ENCODE measurements at places on chromosomes 5 and 9.

- DNase-seq: no peak
Measured at GRCh38 chr9:121604242-121604641, 47.2 kb upstream of the DAB2IP start.

DNA sequence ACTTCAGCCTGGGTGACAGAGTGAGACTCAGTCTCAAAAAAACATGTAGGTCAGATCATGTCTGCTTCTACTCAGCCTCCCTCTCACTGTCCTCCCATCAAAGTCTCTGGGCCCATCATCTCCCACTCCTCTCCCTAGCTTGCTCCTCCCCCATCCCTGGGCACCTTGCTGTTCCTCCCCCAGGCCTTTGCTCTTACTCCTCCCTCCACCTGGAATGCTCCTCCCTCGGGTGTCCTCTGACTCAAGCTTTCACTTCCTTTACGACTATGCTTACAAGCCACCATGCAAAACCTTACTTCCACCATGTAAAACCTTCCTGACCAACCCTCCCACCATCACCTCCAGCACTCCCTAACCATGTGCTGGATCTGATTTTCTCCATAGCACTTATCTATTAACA is 51.5 kb downstream of the MTMR12 start:
- no peak for DNase-seq

DNA sequence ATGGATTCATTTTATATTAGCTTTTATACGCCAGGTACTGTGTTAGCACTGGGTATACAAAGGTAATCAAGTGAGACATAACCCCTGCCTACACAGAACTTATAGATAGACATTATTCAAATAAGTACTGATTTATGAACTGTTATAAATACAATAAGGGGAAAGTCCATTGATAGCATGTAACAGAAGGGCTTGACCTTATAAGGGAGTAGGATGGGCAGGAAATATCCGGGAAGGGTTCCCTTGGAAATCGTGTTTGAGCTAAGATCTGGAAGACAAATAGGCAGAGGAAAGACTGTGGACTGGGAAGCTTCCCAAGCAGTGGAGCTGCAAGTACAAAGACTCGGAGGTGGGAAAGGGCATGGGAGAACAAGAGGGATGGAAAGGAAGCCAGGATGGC is 111.5 kb downstream of the WDR41 start:
- no peak for DNase-seq

GRCh38 chr9:105246656-105247173 is 2.3 kb downstream of the SLC44A1 start:
- DNase-seq: no peak

GRCh38 chr5:181190711-181191525 is 14.1 kb downstream of the TRIM7 start:
- peak; percentile 66 for DNase-seq

DNA sequence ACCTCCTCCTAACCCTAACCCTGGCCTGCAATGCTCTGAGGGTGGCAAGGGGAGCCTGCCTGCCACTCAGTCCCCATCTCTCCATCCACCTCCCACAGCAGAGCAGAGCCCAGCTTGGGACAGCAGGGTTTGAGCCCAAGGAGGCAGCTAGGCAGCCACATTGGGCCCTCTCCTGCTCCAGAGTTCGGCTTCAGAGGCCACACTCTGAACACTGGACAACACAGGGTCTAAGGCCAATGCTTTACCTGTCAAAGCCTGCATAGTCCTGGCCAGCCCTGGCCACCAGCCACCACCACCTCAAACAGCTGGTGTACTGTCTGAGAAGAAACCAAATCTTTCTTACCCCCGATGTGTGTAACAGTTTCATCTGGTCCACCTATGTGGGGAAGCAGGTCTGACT is 5.2 kb downstream of the BICD2 start:
- no peak for DNase-seq

DNA sequence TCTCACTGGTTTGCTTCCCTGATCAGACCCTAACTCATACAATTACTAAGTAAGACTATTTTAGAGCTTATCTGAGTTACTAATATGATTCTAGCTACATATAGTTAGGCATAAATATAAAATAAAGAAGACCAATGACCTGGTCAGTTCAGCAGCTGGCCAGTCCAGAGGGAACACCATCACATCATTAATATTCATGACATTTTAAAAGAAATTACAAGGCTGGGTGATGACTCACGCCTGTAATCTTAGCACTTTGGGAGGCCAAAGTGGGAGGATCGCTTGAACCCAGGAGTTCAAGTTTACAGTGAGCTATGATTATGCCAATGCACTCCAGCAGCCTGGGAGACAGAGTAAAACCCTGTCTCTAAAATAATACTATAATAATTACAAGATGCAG is 37.0 kb upstream of the CDC42SE2 start:
- no peak for DNase-seq

DNA sequence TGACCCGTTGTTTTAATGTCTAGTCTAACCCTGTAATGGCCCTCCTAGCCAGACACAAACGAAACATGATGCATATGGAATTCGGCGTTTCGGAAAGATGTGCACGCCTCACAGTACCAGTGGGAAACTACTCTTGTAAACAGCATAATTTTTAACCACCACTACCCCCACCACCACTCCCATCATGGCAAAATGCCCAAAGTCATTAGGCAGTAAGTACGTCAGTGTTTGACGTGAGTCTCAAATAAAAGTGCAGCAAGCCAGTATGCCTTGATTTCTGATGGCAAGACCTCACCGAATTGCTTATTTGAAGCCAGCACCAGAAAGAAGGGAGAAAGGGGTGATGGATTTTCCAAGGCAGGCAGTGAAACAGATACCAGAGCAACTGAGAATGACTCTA is 71.4 kb downstream of the ADRB2 start:
- no peak for DNase-seq

DNA sequence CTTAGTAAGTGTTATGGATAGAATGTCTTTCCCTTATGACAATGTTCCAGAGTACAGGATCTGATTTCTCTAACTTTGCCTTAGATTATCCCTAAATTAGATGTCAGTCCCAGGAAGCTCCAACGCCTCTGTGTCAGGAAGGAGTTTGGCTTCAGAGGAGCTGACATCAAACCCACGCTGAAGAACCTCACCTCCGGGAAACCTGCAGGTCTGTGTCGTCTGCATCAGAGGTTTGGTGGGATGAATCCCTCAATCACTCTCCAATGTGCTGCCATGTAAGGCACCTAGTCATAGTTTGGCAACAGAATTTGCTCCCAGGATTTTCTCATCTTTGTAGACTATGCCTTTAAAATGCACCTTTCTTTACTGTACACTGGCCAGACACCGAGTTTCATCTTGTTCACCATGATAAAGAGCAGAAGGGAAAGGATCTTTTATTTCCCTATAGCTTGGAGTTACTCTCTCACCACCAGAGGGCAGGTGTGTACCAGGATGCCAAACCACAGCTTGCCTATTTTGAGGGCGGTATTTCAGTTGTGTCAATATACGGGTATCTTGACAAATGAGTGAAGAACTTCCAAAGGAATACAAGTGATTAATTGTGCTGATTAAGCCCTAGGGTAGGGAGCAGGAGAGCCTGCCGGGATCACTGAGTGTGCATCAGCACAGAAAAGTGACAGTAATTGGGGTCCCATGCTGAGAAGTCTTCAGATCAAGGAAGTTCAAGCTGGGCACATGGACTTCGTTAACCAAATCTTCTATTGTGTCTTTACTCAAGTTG is 23.4 kb downstream of the MINAR2 start:
- DNase-seq: no peak

DNA sequence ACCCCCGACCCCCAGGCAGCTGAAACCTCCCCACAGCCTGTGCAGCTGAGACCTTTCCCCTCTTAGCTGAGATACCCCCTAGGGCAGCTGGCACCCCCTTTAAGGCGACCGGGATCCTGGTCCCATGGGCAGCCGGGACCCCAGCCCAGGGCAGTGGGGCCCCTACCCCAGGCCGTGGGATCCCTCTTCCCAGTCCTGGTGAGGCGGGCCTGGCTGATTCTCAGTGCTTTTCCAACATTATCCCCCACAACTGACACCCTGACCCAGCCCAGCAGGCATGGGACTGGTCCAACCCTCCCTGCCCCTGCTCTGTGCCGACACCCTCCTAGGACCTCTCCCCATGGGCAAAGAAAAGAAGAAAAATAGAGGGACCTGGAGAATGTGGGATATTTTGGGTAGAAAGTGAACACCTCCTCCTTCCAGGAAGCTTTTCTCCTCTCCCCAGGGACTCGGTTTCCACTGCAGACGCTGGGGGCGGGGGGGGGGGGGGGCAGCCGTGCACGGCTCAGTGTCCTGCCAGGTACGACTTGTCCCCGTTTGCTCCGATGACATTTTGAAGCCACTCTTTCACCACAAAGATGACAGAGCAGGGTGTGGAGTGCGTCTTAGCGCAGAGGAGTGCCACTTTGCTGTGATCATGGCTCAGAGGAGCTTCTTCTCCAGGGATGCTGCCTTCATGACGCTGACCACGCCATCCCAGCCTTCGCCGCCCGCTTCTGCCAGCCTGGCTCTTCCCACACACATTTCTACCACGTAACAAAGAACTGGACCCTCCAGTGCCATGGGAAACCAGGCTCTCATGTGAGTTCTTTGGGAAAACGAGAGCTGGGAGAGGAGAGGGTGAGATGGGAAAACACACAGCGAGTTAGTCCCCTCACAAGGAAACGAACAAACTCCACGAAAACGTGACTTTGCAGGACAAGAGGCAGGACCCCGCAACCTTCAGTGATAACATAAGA is 47.5 kb downstream of the MRPL36 start:
- DNase-seq: peak; percentile 18

DNA sequence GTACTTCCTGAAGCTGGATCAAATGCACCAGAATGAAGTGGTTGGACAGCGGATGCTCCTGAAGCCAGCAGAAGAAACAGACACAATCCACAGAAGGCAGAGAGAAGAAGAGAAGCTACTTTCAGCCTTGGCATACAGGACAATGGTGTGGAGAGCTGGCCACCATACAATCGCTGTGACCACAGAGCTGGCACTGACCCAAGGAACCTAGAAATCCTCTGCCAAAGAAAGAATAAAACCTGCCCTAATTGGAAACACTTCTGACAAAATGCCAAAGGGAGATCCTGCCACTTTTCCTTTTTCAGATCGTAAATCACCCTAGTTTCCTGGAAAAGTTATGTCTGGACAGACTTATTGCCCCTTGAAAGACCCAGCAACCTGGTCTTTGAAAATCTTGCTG is 77.8 kb downstream of the BAAT start:
- DNase-seq: no peak

DNA sequence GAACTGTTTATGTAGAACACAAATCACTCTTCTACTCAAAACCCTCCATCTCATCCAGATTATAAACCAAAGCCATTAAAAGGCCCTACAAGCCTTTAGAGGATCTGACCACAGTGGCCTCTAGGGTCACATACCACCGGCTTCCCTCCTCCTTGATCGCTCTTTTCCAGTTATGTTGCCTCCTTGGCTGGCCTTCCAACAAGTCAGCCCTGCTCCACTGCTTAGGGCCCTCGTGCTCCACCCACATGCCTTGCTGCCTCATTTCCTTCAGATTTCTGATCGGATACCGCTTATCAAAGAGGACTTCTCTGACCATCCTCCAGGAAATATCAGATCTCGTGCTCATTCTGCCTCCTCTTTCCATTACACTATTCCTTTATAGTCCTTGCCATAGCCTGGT is 139.4 kb upstream of the RAI14 start:
- no peak for DNase-seq

Data from activated naive CD8-positive, alpha-beta T cell treated with anti-CD3 and anti-CD28 coated beads, Interleukin-2, amount 10 ng/mL, durations not matched to agents 7 days and 5 days (primary cell).